ENCODE measurements at places on chromosomes 6 and 20. TPM values are rescaled to one million over a fixed set of nuclear protein-coding genes. Genes with fewer than 3 reads are reported as not detected.

GRCh38 chr6:93787841-93788240, 368.5 kb upstream of the EPHA7 start:
- no peak overlapping the region for H3K27ac ChIP-seq
- H3K36me3 ChIP-seq, result no peaks in the 10 kb centered on the region
- no peak for DNase-seq
- no peaks in the 10 kb centered on the region for H3K4me1 ChIP-seq

DNA sequence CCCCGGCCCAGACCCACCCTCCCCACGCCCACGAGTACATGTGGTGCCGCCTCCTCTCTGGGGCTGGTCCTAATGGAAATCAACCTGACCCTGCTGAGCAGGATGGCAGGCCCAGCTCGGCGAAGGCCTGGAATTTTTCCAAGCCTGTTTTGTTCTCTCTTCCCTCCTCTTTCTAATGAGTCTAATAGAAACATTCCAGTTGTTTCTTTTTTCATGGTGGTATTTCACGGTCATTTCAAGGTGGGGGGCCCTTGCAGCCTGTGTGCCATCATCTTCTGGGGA, 16.6 kb downstream of the SMOC2 start:
- no peaks in the 10 kb centered on the region for H3K36me3 ChIP-seq
- no peaks in the 10 kb centered on the region for H3K27me3 ChIP-seq
- no peak overlapping the region for H3K27ac ChIP-seq

- H3K27ac ChIP-seq, result no peak overlapping the region
- no peaks in the 10 kb centered on the region for H3K27me3 ChIP-seq
- no peak overlapping the region for H3K4me3 ChIP-seq
- H3K36me3 ChIP-seq, result no peaks in the 10 kb centered on the region
These were observed 537.6 kb downstream of the HDGFL1 start for GRCh38 chr6:23106951-23107350.

- no peak for DNase-seq
- H3K4me1 ChIP-seq, result no peaks in the 10 kb centered on the region
- no peaks in the 10 kb centered on the region for H3K36me3 ChIP-seq
- peaks cover 4% of the 10 kb centered on the region for H3K27me3 ChIP-seq
These were observed 30.4 kb downstream of the HLA-DPB1 start for GRCh38 chr6:33105916-33106871.

DNA sequence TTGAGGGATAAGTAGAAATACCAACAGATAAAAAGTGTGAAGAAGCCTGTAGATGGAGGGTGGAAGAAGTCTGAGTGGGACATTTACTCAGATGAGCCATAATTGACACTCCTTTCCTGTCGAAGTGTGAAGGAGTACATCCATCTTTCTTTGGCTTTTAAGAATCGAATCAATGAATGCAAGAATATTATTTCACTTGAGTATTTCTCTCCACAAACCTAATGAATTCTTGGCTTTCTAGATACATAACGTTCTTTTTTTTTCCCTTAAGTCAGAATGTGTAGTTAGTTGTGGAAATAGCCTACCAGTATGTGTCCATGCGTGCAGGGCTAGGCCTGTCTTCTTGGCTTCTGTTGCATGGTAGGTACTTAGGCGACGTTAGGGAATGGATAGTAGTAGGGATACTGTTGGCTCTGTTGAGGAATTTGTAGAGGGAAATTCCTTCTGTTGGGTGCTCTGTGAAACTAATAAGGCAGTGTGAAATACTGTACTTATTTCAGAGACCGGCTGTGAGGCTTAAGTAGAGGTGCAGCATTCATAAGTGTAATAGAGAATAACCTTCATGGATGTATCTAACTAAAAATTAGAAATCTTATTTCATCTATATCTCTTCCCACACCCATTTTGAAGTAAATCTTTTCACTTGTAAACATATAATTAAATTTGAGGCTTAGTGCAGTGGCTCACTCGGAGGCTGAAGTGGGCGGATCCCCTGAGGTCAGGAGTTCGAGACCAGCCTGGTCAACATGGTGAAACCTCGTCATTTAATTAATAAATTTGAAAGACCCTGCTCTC, 1.5 kb downstream of the RPS18 start:
- H3K27me3 ChIP-seq, result no peaks in the 10 kb centered on the region
- peak overlapping the region; percentile 75 for H3K4me3 ChIP-seq
- peak overlapping the region; percentile 85 for H3K27ac ChIP-seq
- peaks cover 72% of the 10 kb centered on the region for H3K4me1 ChIP-seq
- no peak for DNase-seq

DNA sequence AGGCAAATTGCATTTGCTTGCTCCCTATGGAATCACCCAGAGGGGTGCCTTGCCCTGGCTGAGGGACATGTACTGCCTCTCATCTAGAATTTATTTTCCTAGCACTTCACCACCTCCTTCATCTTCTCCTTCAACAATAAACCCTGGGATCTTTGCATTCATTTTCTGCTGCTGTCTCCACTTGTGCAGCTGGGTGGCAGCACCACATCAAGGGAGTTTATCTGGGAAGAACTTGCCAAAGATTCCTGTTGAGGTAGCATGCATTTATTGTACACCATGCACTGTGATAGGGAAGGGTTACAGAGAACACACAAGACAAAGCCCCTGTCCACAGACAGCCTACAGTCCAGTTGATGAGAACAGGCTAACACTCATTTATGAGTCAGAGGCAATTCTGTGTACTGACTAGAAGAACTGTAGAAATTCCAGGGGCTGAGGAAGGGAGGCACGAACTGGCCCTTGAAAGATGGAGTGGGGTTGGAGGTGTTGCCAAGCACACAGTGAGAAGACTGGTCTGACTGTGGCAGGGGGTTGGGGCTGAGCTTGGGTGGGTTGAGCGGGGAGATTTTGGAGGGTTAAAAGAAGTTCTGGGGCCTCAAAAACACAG, 17.5 kb downstream of the C20orf173 start:
- no peak overlapping the region for H3K27ac ChIP-seq
- no peak for DNase-seq
- no peaks in the 10 kb centered on the region for H3K27me3 ChIP-seq
- H3K36me3 ChIP-seq, result peaks cover 71% of the 10 kb centered on the region
- no peaks in the 10 kb centered on the region for H3K4me1 ChIP-seq
- H3K4me3 ChIP-seq, result no peak overlapping the region

DNA sequence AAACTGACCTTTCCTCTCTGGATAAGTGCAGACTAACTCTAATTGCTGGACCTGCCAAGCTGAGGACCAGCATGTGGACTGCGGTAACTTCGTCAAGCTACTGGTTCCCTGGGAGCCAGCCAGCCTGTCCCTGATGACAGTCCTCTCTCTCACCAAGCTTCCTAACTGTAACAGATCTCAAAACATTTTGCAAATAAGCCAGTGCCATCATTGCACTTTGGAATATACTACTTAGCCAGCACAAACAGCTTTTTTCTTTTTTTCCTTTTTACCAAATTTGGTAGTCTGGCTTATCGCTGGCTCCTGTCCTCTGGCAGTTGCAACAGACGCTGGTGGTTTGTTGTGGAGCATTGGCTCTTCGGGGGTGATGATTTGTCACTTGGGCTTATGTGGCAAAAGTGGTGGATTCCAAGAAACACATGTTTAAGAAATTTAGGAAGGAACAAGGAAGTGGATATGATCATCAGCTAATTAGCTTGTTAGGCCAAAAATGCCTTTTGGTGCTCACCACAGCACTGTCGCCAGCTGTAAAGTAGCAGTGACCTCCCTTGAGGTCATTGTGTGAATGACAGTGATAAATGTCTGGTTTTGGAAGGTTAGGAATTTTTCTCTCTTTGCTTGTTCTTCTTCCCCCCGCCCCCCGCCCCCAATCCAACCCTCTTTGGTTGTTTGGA, 171.7 kb downstream of the CLIC5 start:
- H3K27ac ChIP-seq, result no peak overlapping the region
- no peaks in the 10 kb centered on the region for H3K36me3 ChIP-seq
- DNase-seq, result no peak
- H3K27me3 ChIP-seq, result no peaks in the 10 kb centered on the region
- H3K4me3 ChIP-seq, result no peak overlapping the region

Gene DUSP15
- not detected for polyA plus RNA-seq

DNA sequence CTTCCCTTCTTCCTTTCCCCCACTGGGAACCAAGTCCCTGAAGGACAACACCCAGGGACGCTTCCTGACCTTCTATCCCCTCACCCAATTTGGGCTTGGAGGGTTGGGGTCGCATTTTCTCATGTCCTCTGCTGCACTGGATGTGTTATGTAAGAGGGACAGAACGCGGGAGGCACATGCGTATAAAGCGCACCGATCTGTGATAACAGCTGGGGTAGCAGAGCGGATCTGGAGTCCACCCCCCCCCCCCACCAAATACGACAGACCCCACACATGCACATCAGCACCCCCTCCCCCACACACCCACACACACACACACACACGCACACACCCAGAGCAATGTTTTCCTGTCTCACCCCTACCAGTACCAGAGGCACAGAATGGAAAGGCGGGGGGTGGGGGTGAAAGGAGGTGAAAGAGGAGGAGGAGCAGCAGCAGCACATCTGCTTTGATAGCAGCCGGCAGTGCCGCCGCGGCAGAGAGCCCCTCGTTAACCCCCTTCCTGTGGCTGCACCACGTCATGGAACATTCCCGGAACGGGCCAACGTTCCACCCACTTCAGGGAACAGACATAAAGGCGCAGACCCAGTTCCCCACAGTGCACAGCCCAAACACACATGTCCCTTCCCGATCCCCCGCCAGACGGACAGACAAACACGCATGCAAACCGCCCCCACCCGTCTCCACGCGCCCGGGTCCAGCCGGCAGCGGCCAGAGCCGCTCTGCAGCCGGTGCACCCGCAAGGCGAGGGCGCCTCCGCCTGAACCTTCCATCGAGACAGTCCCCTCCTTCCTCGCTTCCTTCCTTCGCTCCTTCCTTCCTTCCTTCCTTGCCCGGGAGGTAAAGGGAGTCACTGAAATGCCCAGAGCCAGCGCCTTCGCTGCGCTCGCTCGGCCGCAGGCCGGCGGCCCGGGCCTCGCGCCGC, 590 bp downstream of the HIVEP2 start:
- peak; percentile 93 for DNase-seq
- peak overlapping the region; percentile 91 for H3K4me3 ChIP-seq
- no peaks in the 10 kb centered on the region for H3K36me3 ChIP-seq
- H3K27ac ChIP-seq, result peak overlapping the region; percentile 99
- no peaks in the 10 kb centered on the region for H3K27me3 ChIP-seq
- H3K4me1 ChIP-seq, result peaks cover 53% of the 10 kb centered on the region

Gene FOXF2
- not detected for polyA plus RNA-seq

DNA sequence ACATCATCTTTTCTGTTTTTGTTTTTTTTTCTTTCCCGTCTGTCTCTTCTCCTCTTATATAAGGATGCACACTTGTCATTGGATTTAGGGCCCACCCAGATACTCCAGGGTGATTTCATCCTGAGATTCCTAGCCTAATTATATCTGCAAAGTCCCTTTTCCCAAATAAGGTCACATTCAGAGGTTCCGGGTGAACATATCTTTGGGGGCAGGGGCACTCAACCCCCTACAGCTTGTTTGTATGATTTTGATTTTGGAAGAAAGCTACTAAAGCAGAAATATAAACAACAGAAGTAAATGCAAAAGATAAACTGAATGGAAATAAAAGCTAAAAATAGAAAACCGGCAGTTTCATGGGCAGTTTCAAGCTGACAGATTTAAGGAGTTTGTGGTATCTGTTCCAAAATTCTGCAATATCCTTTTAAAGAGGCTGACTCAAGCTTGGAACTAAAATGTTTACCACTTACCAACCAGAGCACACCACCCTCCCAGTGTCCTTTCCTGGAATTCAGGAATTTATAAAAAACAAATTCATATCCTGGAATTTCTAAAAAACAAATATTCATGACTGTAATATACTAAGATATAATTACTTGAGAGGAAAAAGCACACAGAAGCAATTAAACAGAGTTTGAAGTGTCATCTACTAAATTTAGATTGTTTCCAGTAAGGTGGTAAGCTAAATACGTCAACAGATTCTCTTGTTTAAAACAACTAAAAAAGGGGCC, 100.0 kb upstream of the CARMIL1 start:
- no peaks in the 10 kb centered on the region for H3K27me3 ChIP-seq
- no peaks in the 10 kb centered on the region for H3K4me1 ChIP-seq
- H3K27ac ChIP-seq, result no peak overlapping the region
- no peaks in the 10 kb centered on the region for H3K36me3 ChIP-seq
- H3K4me3 ChIP-seq, result no peak overlapping the region

GRCh38 chr20:4465212-4465611, 256.5 kb upstream of the PRND start:
- DNase-seq, result no peak
- no peaks in the 10 kb centered on the region for H3K36me3 ChIP-seq
- H3K4me1 ChIP-seq, result no peaks in the 10 kb centered on the region
- H3K27me3 ChIP-seq, result no peaks in the 10 kb centered on the region

- DNase-seq, result no peak
- H3K4me1 ChIP-seq, result no peaks in the 10 kb centered on the region
- H3K27me3 ChIP-seq, result no peaks in the 10 kb centered on the region
- no peak overlapping the region for H3K4me3 ChIP-seq
These were observed 613.7 kb upstream of the FLRT3 start for GRCh38 chr20:14951105-14951504.

- H3K36me3 ChIP-seq, result no peaks in the 10 kb centered on the region
- no peak for DNase-seq
- no peaks in the 10 kb centered on the region for H3K4me1 ChIP-seq
- no peaks in the 10 kb centered on the region for H3K27me3 ChIP-seq
These were observed 73.6 kb downstream of the TBC1D32 start for GRCh38 chr6:121260651-121261102.

All from CD4-positive, alpha-beta memory T cell (primary cell).